ENCODE measurements at places on chromosomes 2 and 18.

DNA sequence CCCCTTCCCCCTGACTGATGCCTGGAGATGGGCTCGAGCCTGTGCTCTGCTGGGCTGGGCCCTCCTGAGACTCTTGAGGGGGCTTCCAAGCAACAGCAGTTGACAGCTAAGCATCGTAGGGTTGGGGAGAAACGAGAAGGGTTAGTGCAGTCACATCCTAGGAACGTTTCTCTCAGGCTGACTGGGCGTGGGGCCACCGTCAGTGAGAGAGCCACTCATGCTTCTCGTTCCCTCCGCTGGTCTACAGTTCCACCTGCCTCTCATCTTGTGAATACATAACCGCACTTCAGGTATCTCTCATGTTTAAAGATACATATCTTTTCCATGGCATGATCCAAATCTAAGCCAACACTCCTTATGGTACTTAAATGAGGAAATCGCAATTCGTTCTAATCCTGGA, 66.4 kb downstream of the TRAPPC12 start:
- peaks cover 9% of the 10 kb centered on the region for H3K4me1 ChIP-seq
- H3K27me3 ChIP-seq, result no peaks in the 10 kb centered on the region
- H3K36me3 ChIP-seq, result peaks cover 25% of the 10 kb centered on the region
- peak overlapping the region; percentile 23 for H3K27ac ChIP-seq

- H3K36me3 ChIP-seq, result peaks cover 2% of the 10 kb centered on the region
- H3K27me3 ChIP-seq, result no peaks in the 10 kb centered on the region
- H3K27ac ChIP-seq, result no peak overlapping the region
- H3K4me1 ChIP-seq, result no peaks in the 10 kb centered on the region
- no peak for DNase-seq
These were observed 525.3 kb downstream of the SUCLG1 start for GRCh38 chr2:83933749-83934148.

- H3K27me3 ChIP-seq, result no peaks in the 10 kb centered on the region
- DNase-seq, result no peak
- peaks cover 25% of the 10 kb centered on the region for H3K4me1 ChIP-seq
- H3K36me3 ChIP-seq, result no peaks in the 10 kb centered on the region
These were observed 147.5 kb upstream of the ID2 start for GRCh38 chr2:8534386-8534728.

- H3K36me3 ChIP-seq, result no peaks in the 10 kb centered on the region
- no peak overlapping the region for H3K27ac ChIP-seq
- no peak for DNase-seq
- peaks cover 9% of the 10 kb centered on the region for H3K27me3 ChIP-seq
- no peak overlapping the region for H3K4me3 ChIP-seq
These were observed 407.6 kb upstream of the HS6ST1 start for GRCh38 chr2:128726236-128726635.

- peaks cover 9% of the 10 kb centered on the region for H3K27me3 ChIP-seq
- peaks cover 3% of the 10 kb centered on the region for H3K36me3 ChIP-seq
- H3K4me1 ChIP-seq, result no peaks in the 10 kb centered on the region
- no peak overlapping the region for H3K4me3 ChIP-seq
- no peak for DNase-seq
These were observed 17.8 kb upstream of the ASAP2 start for GRCh38 chr2:9188823-9189222.

- H3K4me1 ChIP-seq, result no peaks in the 10 kb centered on the region
- no peak overlapping the region for H3K4me3 ChIP-seq
- H3K27ac ChIP-seq, result no peak overlapping the region
- H3K27me3 ChIP-seq, result no peaks in the 10 kb centered on the region
- no peak for DNase-seq
These were observed 232.6 kb downstream of the ATAD2B start for GRCh38 chr2:23694058-23695045.

- no peak overlapping the region for H3K4me3 ChIP-seq
- H3K4me1 ChIP-seq, result no peaks in the 10 kb centered on the region
- no peak overlapping the region for H3K27ac ChIP-seq
- H3K36me3 ChIP-seq, result no peaks in the 10 kb centered on the region
- no peak for DNase-seq
These were observed 476.7 kb upstream of the GCFC2 start for GRCh38 chr2:76187415-76187814.

GRCh38 chr2:160621748-160622147, 128.1 kb upstream of the RBMS1 start:
- no peak overlapping the region for H3K4me3 ChIP-seq
- DNase-seq, result no peak
- peaks cover 4% of the 10 kb centered on the region for H3K27me3 ChIP-seq
- no peaks in the 10 kb centered on the region for H3K36me3 ChIP-seq
- H3K27ac ChIP-seq, result no peak overlapping the region

DNA sequence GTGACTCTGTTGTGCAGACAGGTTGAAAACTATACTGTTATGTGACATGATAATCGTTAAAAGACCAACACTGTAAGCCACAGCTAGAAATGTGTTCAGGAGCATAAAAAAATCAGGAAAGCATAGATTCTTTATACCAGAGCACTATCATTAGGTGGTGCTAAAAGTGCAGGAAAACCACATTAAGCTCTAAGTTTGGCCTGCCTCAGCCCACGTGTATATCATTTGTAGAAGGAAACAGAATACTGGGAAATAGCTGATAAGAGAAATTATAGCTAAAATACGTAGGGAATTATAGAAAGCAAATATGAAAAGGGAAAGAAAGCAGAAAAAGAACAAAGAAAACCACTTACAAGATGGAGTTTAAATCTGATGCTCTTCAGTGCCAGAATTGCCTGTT, 26.5 kb upstream of the C2orf74 start:
- no peak overlapping the region for H3K4me3 ChIP-seq
- no peaks in the 10 kb centered on the region for H3K27me3 ChIP-seq

DNA sequence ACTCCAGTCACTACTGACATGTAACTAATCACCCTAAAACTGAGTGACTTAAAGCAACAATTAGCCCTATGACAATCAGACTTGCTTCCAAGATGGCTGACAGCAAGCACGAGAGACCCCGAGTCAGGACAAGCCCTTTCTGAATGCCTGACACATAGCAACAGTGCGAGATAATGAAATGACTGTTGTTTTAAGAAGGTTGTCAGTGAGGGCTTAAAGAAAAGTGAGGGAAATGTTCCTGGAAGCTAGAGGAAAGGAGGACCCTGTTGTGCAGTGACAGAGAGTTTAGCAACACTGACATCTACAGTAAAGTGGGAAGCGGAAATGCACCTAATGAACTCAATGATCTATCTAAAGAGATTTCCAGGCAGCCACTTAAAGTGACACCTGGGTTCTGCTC, 163.1 kb downstream of the STK39 start:
- H3K27ac ChIP-seq, result no peak overlapping the region
- no peak overlapping the region for H3K4me3 ChIP-seq
- DNase-seq, result no peak
- no peaks in the 10 kb centered on the region for H3K27me3 ChIP-seq
- peaks cover 49% of the 10 kb centered on the region for H3K4me1 ChIP-seq

DNA sequence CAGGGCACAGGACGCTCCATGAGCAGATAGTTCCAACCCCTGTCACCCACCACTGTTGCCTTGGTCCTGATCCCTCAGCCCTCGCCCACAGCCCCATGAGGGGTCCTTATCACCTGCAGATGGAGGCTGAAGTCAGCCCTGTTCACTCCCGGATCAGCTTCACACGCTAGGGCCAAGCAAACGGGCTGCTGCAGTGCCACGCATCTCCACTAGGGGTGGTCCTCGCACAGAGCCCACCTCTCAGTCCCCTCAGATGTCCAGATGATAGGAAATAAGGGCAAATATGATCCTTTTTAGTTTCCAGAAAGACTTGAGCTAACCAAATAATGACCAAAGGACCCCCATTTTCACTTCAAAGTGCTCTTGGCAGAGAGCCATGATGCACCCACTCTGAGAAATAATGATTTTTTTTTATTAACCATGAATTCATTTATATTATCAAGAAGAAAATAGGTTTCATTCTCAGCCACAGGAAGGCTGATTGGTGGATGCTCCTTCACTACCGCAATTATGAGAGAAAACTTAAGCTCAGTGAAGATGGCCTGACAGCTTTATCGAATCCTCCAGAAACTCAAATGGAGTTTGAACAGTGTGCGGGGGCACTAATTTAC, 71.9 kb upstream of the KLHL29 start:
- peaks cover 32% of the 10 kb centered on the region for H3K27me3 ChIP-seq
- no peak for DNase-seq
- H3K36me3 ChIP-seq, result no peaks in the 10 kb centered on the region
- H3K27ac ChIP-seq, result no peak overlapping the region
- no peaks in the 10 kb centered on the region for H3K4me1 ChIP-seq

DNA sequence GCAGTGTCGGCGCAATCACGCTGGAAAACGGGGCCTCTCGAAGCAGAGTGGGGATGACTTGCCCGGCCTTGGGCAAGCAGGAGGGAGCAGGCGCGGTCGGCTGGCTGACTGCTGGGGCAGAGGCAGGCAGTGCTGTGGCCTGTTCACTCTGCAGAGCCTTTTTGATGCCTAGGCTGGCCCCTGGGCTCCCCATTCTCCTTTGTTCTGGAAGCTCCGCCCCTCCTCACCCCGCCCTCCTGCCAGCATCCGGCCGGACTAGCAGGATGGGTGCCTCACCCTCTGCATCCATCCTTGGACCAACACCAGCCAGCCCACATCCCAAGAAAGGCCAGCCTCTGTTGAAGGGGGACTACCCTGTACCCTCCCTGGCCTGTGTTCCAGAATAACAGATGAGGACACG, at the start of gene ASPRV1:
ASPRV1 (minus strand) TSS at position 136 of the 400 bp plus-strand sequence. CDS start 195 bp downstream, outside the sequence.
- H3K4me3 ChIP-seq, result no peak within 1 kb of the TSS
- no peaks in the 10 kb centered on the region for H3K36me3 ChIP-seq
- H3K4me1 ChIP-seq, result peaks cover 7% of the 10 kb centered on the region
- no peaks in the 10 kb centered on the region for H3K27me3 ChIP-seq
- DNase-seq, result no peak

GRCh38 chr2:40257340-40258134, 194.4 kb downstream of the SLC8A1 start:
- DNase-seq, result no peak
- H3K4me1 ChIP-seq, result no peaks in the 10 kb centered on the region
- H3K27ac ChIP-seq, result no peak overlapping the region
- no peak overlapping the region for H3K4me3 ChIP-seq
- H3K36me3 ChIP-seq, result no peaks in the 10 kb centered on the region
- H3K27me3 ChIP-seq, result no peaks in the 10 kb centered on the region

DNA sequence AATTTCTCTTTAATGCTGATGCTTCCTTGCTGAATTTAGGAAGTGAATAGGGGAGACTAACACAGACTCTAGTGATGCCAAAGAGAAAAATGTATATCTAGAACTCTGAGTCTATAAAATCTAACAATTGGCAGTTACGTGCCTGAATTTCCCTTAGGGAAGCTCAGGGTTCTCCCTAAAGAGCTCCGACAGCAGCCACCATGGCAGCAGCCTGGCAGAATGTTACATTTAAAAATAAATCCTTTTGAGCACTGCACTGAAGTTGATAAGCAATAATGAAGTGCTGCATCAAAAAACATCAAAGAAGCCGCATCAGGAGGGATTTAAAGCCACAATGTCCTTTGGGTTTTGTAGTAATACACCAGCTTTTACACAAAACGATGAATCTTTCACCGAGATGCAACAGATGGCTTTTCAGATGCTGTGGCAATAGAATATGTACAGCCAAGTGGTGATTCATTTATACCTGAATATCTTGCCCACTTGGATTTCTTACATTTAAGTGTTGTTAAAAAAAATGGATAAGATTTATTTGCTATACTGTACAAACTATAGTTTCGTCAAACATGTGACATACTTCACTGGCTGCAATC, 291.2 kb upstream of the SESTD1 start:
- H3K4me1 ChIP-seq, result no peaks in the 10 kb centered on the region
- no peak for DNase-seq
- no peak overlapping the region for H3K27ac ChIP-seq
- H3K27me3 ChIP-seq, result no peaks in the 10 kb centered on the region

DNA sequence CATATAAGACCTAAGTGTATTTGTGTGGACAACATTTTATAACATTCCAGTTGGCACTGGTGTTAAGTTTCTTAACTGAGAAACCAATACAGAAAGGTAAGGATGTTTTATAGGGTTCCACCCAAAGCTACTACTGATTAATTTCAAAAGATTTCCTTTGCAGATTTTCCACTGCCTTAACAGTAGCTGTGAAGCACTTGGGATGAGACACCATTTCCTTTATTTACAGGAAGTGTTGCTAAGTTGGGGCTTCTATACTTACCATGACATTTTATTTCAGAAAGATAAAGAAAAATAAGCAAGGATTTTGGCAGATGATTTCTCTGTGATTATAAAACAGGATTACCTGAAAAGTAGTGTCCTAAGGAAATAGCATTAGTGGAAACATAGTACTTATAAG, 234.3 kb downstream of the CALCRL start:
- no peak overlapping the region for H3K4me3 ChIP-seq
- DNase-seq, result no peak
- no peaks in the 10 kb centered on the region for H3K4me1 ChIP-seq
- no peak overlapping the region for H3K27ac ChIP-seq

DNA sequence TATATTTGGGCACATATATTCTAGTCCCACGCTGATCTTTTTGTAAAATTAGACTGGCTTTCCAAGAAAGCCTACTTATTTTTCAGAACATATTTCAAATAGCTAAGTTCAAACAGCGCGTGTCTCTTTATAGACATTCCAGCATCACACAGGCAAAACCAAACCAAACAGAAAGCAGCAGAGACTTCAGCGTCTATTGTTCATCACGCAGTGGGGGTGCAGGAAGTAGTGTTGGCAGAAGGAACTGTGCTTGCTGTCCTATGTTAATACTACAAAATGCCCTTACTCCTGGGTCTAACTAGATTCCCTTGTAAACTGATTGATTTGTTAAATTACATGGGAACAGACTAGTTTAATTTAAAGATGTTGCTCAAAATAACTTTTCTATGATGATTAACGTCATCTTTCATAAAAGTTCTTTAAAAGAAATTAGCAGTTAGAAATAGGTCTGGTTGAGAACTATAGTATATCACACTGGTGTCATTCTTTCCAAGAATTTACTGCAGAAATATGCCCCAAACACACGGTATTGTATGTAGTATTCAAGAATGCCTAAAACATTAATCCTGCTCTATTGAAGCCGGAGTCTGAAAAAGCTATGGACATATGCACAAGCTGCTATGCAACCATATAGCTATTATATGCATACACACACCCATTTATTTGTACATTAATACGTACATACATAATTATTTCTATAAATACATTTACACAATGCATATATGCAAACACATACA, 436.3 kb downstream of the CBLN2 start:
- H3K4me3 ChIP-seq, result no peak overlapping the region
- no peaks in the 10 kb centered on the region for H3K4me1 ChIP-seq
- no peak for DNase-seq
- no peaks in the 10 kb centered on the region for H3K27me3 ChIP-seq

DNA sequence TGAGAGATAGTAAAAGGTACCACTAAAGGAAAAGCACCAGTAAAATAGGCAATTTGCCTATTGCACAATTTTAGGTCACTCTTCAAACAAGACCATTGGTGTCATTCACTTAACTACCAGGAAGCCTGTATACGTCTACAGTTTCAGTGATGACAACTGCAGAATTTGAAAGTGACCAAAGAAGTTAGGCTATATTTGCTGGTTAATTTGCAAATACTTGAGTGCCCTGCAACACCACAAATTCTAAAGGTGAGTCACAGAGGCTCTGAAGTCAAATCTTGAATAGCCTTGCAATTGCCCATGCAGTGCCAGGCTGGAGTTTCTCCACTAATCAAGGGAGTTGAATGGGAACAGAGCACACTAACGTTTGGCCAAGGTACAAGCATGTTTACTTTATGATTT, 128.7 kb upstream of the CCDC68 start:
- no peak overlapping the region for H3K27ac ChIP-seq
- H3K4me1 ChIP-seq, result no peaks in the 10 kb centered on the region
- no peak for DNase-seq
- H3K4me3 ChIP-seq, result no peak overlapping the region
- no peaks in the 10 kb centered on the region for H3K36me3 ChIP-seq

- no peak overlapping the region for H3K4me3 ChIP-seq
- H3K27ac ChIP-seq, result no peak overlapping the region
- H3K36me3 ChIP-seq, result no peaks in the 10 kb centered on the region
- no peaks in the 10 kb centered on the region for H3K27me3 ChIP-seq
These were observed 157.7 kb downstream of the ZNF385B start for GRCh38 chr2:179703702-179704101.

Measured in central memory CD8-positive, alpha-beta T cell (primary cell).